ENCODE measurements at places on chromosomes 1 and 21. TPM values are rescaled to one million over a fixed set of nuclear protein-coding genes. Genes with fewer than 3 reads are reported as not detected.

Gene TNFRSF18
- polyA plus RNA-seq = 0.49 TPM

DNA sequence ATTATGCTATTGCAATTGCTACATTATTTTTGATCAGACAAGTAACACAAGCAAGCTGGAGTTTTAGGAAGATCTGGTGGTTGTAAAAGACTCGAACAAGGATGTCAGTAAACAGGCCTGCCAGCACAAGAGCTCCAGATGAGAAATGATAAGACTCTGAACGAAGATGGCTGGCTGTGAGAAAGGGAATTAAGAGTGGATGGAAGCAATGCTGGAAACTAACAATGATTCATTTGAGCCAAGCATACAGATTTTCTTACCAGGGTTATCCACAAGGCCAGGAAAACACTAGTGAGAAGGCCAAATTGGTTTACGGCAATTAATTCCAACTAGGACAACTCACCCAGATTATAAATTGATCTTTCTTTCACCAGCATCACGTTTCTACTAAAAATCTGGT, 54.2 kb downstream of the NRIP1 start:
- H3K27ac ChIP-seq = no peak overlapping the region
- no peak overlapping the region for H3K4me3 ChIP-seq
- H3K36me3 ChIP-seq = peaks cover 16% of the 10 kb centered on the region
- H3K4me1 ChIP-seq = peaks cover 4% of the 10 kb centered on the region
- DNase-seq = no peak

DNA sequence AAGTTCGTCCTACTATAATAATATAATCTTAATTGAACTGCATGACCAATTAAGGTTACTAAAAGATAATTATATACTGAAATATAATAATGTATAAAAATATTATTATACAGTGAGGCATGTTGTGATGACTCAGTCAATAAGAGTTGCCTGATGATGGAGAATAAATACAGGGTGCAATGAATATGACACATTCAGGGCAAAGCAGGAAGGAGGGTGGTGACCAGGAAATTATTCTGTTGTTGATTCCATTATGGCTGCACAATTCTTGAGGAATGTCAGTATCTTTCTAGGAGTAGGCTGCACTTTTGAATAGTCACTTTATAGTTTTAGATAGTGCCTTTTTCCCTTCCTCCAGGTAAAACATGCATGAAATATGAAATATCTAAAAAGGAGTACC, 46.4 kb upstream of the RGS21 start:
- H3K4me3 ChIP-seq = no peak overlapping the region
- H3K36me3 ChIP-seq = no peaks in the 10 kb centered on the region
- H3K27ac ChIP-seq = no peak overlapping the region

- H3K4me3 ChIP-seq = no peak overlapping the region
- peaks cover 10% of the 10 kb centered on the region for H3K4me1 ChIP-seq
- H3K36me3 ChIP-seq = no peaks in the 10 kb centered on the region
- no peak for DNase-seq
These were observed 3.4 kb upstream of the TMEM222 start for GRCh38 chr1:27318596-27318995.

- no peaks in the 10 kb centered on the region for H3K4me1 ChIP-seq
- H3K27me3 ChIP-seq = no peaks in the 10 kb centered on the region
- H3K36me3 ChIP-seq = no peaks in the 10 kb centered on the region
- no peak overlapping the region for H3K27ac ChIP-seq
- DNase-seq = no peak
These were observed 45.9 kb downstream of the BARHL2 start for GRCh38 chr1:90671251-90671650.

DNA sequence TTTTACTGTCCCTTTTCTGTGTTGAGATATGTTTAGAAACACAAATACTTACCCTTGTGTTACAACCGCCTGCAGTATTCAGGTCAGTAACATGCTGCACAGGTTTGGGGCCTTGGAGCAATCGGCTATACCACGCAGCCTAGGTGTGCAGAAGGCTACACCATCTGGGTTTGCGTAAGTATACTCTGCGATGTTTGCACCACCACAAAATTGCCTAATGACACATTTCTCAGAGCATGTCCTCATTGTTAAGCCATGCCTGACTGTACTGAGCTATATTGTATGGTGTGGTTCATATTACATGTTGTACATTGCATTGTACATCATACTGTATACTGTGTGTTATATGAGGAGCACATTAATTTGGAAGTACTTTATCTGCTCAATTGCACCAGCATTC, 247.4 kb downstream of the RHOU start:
- H3K4me3 ChIP-seq = no peak overlapping the region
- H3K27ac ChIP-seq = no peak overlapping the region
- H3K36me3 ChIP-seq = no peaks in the 10 kb centered on the region
- DNase-seq = no peak

- no peaks in the 10 kb centered on the region for H3K27me3 ChIP-seq
- H3K4me3 ChIP-seq = no peak overlapping the region
- H3K4me1 ChIP-seq = peaks cover 9% of the 10 kb centered on the region
- H3K36me3 ChIP-seq = no peaks in the 10 kb centered on the region
These were observed 32.9 kb downstream of the JAK1 start for GRCh38 chr1:64933296-64934070.

Measured in large intestine (tissue), 12 donors.